ENCODE measurements at places on chromosomes 13 and 19. TPM values are rescaled to one million over a fixed set of nuclear protein-coding genes. Genes with fewer than 3 reads are reported as not detected.

- H3K4me1 ChIP-seq = no peaks in the 10 kb centered on the region
- H3K4me3 ChIP-seq = no peak overlapping the region
- no peak for DNase-seq
- H3K36me3 ChIP-seq = no peaks in the 10 kb centered on the region
Observed at GRCh38 chr13:37211487-37211886, 106.0 kb upstream of the CSNK1A1L start.

Gene DCT
- 0.05 TPM for total RNA-seq

DNA sequence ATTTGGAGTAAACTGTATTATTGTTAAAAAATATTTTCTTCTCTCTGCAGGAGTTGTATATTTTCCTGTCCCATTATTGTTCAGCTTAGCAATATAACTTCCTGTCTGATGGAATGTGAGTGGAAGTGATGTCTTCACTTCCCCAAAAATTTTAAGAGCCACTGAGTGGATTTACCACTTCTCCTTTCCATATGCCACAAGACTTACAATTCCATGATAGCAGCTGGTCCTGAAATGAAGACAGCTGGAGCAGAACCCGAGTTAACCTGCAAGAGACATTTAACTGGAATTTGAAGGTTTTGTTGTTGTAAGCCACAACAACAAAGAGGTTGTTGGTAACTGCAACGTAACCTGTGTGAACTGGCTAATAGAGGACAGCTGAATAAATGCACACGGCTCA is 23.4 kb upstream of the TBC1D4 start:
- no peak overlapping the region for H3K27ac ChIP-seq
- peaks cover 2% of the 10 kb centered on the region for H3K4me1 ChIP-seq
- no peak overlapping the region for H3K4me3 ChIP-seq

DNA sequence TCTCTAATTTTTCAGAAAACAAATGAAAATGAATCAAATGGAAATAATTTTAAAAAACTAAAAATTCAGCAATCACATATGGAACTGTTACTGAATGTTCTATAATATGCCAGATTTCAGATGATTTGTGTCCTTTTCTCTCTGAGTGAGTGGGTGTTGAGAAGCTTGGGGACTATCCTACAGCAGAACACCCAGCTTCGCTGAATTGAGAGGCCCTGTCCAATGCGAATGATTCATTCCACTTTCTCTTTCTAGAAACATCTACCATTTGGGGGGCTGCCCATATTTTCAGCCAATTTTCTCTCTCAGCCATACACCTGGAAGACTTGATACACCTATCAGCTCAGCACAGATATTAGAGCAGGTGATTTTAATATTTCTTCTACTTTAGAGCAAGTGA is 1666.7 kb downstream of the EFNB2 start:
- peaks cover 14% of the 10 kb centered on the region for H3K4me1 ChIP-seq
- no peak for DNase-seq
- no peak overlapping the region for H3K27ac ChIP-seq
- peaks cover 13% of the 10 kb centered on the region for H3K36me3 ChIP-seq
- H3K27me3 ChIP-seq = no peaks in the 10 kb centered on the region

Gene DAND5
- 0.34 TPM for total RNA-seq

DNA sequence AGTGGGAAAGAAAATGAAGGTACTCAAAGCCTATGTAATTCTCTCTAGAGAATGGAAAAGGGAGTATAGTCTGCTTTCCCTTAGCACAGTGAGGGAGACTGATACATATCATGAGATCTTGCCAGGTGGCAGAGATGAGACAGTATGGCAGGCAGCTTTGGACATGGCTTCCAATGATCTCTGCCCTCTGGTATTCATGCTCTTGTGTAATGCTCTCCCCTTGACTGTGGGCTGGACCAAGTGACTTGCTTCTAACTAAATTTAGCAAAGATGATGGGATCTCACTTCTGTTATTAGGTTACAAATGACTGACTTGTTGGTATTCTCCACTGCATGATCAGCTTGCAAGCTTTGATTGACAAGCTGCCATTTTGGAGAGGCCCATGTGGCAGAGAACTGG is 10.2 kb downstream of the ZNF132 start:
- no peak overlapping the region for H3K4me3 ChIP-seq
- no peaks in the 10 kb centered on the region for H3K27me3 ChIP-seq
- no peak overlapping the region for H3K27ac ChIP-seq
- H3K4me1 ChIP-seq = no peaks in the 10 kb centered on the region

Gene C19orf85
- total RNA-seq = not detected

Gene ARGLU1
- 86.6 TPM for total RNA-seq

- H3K27ac ChIP-seq = no peak overlapping the region
- H3K4me1 ChIP-seq = no peaks in the 10 kb centered on the region
- H3K36me3 ChIP-seq = no peaks in the 10 kb centered on the region
- no peaks in the 10 kb centered on the region for H3K27me3 ChIP-seq
Observed at GRCh38 chr13:46360604-46361003, 26.4 kb downstream of the RUBCNL start.

DNA sequence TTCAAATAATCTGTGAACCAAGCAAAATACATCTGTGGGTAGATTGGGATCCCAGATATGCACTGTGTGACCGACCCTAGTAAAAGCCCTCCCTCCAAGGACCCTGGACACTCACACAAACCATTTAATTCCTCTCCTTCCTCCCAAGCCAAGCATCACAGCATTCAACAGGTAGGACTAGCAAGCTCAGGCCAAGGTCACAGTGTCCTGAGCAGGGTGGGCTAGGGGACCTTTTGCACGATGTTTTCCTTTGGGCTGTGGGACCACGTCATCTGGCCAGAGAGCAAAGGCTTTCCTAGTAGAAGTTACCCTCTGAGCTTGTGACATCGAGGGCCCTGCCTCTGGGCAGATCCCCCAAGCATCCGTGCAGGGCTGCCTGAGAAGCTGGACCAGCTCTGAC is 297.6 kb upstream of the ZNF507 start:
- H3K36me3 ChIP-seq = no peaks in the 10 kb centered on the region
- no peak overlapping the region for H3K27ac ChIP-seq
- no peaks in the 10 kb centered on the region for H3K4me1 ChIP-seq
- peaks cover 3% of the 10 kb centered on the region for H3K27me3 ChIP-seq
- no peak for DNase-seq

DNA sequence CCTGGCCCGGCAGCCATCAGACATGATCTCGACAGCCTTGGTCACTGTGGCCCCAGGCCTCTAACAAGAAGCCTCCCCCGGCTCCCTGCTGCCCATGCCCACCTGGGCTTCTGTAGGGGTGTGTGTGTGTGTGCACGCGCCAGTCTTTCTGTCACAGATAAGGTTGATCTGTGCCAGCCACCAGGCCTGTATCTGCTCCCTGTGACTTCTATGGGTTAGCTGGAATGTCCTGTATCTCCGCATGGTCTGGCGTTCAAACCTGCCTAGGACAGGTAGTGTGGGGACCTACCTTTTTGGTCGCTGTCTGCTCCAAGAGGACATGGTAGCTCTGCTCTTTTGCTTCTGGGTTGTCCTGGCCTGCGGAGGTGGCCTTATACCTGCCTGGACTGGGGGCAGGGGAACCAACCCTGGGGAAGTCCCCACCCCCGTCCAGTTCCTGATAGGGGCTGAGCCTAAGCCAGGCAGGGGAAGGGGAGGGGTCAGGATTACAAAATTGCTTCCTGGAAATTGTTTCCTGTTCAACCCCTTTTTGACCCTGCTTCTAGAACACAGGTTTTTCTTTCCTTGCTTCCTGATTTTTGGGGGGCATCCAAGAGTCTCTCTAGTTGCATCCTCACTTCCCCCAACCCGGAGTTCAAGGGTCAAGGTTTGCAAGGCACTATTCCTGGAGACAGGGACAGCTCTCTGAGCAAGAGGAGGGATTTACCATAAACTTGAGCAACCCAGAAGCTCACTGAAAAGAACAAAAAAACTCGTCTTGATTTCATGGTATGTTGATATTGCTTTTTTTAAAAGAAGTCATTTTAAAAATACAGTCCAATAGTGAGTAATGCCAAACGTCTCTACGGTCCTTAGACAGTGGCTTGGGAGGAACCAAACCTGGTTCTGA is at the start of gene LRG1:
Gene LRG1, minus strand, starts transcription at position 344 of the 889 bp plus-strand sequence. Its CDS starts 23 bp downstream, at position 321.
- peaks cover 2% of the 10 kb centered on the region for H3K36me3 ChIP-seq
- DNase-seq = no peak
- H3K27me3 ChIP-seq = no peaks in the 10 kb centered on the region

- no peak overlapping the region for H3K27ac ChIP-seq
- peak overlapping the region; percentile 89 for H3K4me3 ChIP-seq
- no peaks in the 10 kb centered on the region for H3K36me3 ChIP-seq
Observed at GRCh38 chr13:75481176-75482069, 546 bp downstream of the TBC1D4 start.

Gene ZNF223
- total RNA-seq = not detected

DNA sequence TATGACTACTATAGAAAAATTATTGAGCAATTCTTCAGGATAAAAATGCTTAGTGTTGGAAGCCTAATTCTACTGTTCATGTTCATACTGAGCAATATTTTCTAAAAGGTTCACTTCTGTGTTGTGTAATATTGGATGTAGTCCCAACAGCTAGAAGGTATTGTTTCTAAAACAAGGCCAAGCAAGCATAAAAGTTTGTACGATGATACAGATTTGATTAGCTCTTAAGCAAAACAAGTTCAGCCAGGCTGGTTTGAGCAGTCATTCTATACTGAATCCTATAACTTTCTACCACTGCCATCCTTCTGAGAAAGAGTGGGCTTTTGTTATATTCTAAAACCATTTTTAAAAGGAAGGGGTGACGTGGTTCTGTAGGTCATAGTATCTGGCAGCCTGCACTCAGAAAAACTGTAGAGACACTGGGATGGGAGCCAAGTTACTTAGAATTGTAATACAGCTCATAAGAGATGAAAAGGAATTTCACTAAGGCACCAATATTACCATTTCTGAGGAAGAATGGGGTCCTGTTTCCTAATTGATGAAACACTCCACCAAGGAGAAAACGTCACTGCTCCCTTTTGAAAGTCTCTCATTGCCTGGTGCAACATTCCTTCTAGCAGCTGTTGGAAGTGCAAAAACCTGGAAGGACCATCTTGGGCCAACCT is 275.0 kb upstream of the DACH1 start:
- H3K27ac ChIP-seq = no peak overlapping the region
- H3K4me3 ChIP-seq = no peak overlapping the region
- no peaks in the 10 kb centered on the region for H3K4me1 ChIP-seq

All from activated CD8-positive, alpha-beta T cell treated with anti-CD3 and anti-CD28 coated beads, Interleukin-2, amount 10 ng/mL, durations not matched to agents 7 days and 5 days (primary cell).